GM23248 (cell line): ENCODE measurements at places on chromosomes 6 and 20.
A peak's percentile ranks its signal among the peaks of the same experiment; 100 is the strongest.

DNA sequence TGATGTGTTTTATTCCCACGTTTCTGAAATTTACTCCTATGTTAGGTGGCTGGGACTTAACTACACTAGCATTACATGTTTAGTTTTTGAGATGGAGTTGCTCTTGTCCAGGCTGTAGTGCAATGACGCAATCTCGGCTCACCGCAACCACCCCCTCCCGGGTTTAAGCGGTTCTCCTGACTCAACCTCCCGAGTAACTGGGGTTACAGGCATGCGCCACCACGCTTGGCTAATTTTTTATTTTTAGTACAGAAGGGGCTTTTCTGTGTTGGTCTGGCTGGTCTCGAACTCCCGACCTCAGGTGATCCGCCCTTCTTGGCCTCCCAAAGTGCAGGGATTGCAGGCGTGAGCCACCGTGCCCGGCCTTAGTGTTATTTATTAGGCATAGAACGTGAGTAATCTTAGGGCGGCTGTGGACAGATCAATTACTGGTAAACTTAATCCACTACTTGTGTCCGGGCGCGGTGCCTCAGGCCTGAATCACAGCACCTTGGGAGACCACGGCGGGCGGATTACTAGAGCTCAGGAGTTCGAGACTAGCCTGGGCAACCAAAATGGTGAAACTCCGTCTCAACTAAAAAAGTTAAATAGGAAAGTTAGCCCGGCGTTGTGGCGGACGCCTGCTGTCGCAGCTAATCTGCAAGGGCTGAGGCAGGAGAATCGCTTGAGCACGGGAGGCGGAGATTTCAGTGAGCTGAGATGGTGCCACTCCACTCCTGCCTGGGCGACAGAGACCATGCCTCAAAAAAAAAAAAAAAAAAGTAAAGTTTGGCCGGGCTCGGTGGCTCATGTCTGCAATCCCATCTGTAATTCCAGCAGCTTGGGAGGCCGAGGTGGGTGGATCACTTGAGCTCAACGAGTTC is 123.7 kb upstream of the BTN3A2 start:
- H3K4me3 ChIP-seq = peak overlapping the region; percentile 74
- peak; percentile 67 for DNase-seq
- H3K36me3 ChIP-seq = no peaks in the 10 kb centered on the region
- H3K27ac ChIP-seq = peak overlapping the region; percentile 74
- no peaks in the 10 kb centered on the region for H3K27me3 ChIP-seq
- no peaks in the 10 kb centered on the region for H3K4me1 ChIP-seq

GRCh38 chr6:159913375-159913774 is 22.6 kb downstream of the MAS1 start:
- H3K36me3 ChIP-seq = no peaks in the 10 kb centered on the region
- no peak for DNase-seq
- H3K4me3 ChIP-seq = no peak overlapping the region

- peaks cover 29% of the 10 kb centered on the region for H3K4me1 ChIP-seq
- H3K27me3 ChIP-seq = no peaks in the 10 kb centered on the region
- no peak overlapping the region for H3K4me3 ChIP-seq
These were observed 82.7 kb downstream of the JAG1 start for GRCh38 chr20:10590950-10591671.

GRCh38 chr6:113594726-113595125 is 262.4 kb upstream of the MARCKS start:
- no peak for DNase-seq
- no peaks in the 10 kb centered on the region for H3K27me3 ChIP-seq
- no peak overlapping the region for H3K27ac ChIP-seq

DNA sequence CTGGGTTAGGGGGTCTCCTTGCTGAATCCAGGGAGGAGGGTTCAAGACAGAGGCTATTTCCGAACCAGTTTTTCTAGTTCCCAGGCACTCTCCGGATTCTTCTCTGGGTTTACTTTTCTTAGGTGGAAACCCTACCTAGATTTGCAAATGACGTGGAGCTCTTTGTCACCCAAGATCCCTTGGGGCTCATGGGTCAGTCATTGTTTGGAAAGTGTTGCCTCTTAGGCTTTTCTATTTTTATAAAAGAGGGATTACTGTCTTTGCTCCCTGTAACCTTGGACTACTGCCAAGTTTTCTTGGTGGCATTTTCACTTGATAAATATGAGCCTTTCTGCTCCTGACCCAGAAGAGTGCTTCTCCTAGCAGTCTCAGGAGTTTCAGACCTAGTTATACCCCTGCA is 33.6 kb downstream of the FAM209B start:
- no peaks in the 10 kb centered on the region for H3K36me3 ChIP-seq
- no peaks in the 10 kb centered on the region; the same call in 1 of the 2 replicates for H3K27me3 ChIP-seq
- no peak for DNase-seq
- H3K4me1 ChIP-seq = no peaks in the 10 kb centered on the region
- H3K27ac ChIP-seq = no peak overlapping the region

- no peaks in the 10 kb centered on the region for H3K27me3 ChIP-seq
- peaks cover 5% of the 10 kb centered on the region for H3K4me1 ChIP-seq
- H3K4me3 ChIP-seq = no peak overlapping the region
- peaks cover 27% of the 10 kb centered on the region for H3K36me3 ChIP-seq
- no peak overlapping the region for H3K27ac ChIP-seq
These were observed 94.5 kb downstream of the SSR1 start for GRCh38 chr6:7218406-7218988.
